ENCODE measurements at places on chromosomes 3 and 15. TPM values are rescaled to one million over a fixed set of nuclear protein-coding genes. Genes with fewer than 3 reads are reported as not detected.

KBTBD13 gene
- not detected for polyA plus RNA-seq

PCOLCE2 gene
- 59.0 TPM for polyA plus RNA-seq

DHX30 gene
- polyA plus RNA-seq: 37.8 TPM

MCTP2 gene
- 1.2 TPM for polyA plus RNA-seq

CD86 gene
- polyA plus RNA-seq: 1.3 TPM

SCAANT1 gene
- not detected for polyA plus RNA-seq

ZPLD1 gene
- polyA plus RNA-seq: not detected

TTC21A gene
- polyA plus RNA-seq: 4.8 TPM

- DNase-seq: peak; percentile 39
Measured at GRCh38 chr15:83610901-83611685, 42.8 kb upstream of the ADAMTSL3 start.

DNA sequence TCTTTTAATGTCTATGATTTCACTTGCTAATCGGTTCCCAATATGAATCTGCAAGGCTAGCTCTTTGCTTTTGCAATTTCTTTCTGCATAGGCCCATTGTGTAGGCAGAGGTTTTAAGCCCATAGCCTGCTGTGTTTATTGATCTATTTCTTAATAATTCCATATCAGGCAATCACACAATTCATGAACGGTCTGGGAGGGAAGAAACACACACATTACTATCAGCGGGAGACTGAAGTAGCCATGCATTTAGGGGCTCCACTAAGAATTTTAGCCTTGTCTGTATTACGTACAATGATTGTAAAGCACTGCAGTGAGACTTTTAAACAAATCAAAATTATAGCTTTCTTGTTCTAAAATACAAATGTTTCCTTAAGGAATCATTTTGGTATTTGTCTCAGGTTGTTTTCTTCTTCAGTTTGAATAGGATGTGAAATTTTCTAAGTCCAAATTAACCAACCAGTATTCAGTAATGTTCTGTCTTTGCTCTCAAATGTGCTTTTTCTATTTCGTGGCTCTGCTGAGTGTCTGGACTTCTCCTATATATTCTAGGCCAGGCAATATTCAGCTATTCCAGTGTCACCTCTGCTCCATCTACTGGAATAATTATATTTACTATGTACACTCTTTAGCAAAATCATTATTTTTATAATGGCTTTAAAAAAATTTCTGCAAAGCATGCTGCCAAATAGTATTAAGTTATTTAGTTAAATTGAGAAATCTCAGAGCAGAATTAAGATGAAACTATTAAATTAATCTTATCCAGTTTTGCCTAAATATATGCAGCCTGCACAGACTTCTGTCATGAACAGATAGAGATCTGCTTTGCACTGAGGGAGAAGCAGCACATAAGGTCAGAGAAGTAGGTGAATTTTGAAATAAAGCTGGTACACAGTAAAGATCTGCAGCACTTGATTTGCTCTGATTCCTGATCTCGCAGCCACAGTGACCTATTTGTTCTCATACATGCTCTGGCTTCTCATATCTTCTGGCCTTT is 103.0 kb upstream of the NAALADL2 start:
- no peak for DNase-seq

DNA sequence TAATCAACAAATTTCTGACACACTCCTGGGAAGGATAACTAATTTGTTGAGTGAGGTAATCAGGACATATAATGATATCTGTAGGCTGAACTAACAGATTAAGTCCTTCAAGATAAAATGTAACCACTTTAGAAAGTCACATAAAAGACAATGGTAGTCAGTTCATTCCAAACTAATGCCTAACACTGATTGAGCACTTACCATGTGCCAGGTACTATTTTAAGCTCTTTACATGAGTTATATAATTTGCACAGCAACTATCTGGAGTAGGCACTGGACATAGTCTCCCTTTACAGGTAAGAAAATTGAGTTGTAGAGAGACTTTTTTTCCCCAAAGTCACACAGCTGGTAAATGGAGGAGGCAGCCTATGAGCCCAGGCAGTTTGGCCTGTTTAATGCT is 211.2 kb upstream of the CFAP20DC start:
- no peak for DNase-seq

GRCh38 chr3:48429317-48429959 is 448 bp downstream of the PLXNB1 start:
- peak; percentile 84 for DNase-seq

DNA sequence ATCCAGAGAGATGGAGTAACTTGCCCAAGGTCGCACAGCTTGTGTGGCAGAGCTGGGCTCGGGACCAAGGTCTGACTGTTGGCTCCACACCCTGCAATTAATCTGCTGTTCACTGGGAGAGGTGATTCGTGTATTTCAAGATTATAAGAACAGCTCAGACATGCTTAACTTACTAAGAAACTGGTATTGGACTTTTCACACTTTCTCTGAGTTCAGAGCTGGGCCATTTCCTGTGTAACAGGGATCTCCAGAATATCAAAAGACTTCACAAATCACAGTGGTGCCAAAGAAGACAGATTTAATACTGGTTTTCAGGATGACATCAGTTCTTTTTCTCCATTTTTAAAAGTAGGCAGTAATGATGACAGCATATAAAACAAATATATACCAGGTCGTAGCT is 156.8 kb upstream of the UBE2E1 start:
- DNase-seq: peak; percentile 41

DNA sequence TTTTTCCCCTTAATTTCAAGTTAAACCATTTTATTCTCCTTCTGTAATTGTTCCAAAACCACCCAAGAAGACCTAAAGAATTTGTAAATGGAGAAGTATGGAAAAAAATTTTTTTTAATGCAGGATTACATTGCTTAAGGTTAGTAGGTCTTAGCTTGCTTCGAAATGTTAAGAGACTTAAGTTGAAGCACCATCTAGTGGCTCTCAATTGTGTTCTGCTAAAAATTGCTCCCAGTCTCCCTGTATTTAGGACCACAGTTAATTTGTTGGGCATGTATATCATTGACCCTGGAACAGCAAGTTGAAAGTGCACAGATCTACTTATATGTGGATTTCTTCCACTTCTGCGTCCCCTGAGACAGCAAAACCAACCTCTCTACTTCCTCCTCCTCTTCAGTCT is 32.4 kb downstream of the CD200R1L start:
- DNase-seq: no peak

DNA sequence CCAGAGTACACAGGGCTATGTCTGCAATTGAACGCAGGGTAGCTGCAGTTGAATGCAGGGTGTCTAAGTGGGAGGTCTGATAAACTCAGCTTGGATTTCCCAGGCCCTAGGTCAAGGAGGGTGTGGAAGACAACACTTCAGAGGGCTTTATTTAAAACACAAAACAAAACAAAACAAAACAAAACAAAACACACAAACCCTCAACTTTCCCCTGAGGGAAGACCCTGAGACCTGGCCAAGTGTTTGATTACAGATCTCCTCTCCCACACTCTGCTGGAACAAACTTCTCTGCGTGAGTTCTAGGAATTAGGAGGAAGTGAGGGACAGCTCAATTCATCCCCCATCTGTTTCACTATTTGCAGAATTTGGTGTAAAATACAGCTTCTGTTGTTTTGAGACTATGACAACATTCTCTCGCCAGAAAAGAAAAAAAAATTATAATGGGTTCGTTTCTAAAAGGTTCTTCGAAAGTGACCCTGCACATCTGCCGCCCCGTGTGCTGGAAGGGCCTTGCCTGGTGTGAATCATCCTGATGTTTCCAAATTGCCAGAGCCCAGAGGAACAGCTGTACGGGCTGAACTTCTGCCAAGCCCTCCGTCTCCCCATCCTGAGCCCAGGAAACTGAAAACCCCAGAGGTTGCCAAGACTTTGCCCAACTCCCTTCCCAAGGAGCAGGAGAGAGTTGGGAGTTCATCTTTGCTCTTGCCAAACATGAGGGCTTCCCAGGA is 73.3 kb upstream of the RAD18 start:
- DNase-seq: no peak

DNA sequence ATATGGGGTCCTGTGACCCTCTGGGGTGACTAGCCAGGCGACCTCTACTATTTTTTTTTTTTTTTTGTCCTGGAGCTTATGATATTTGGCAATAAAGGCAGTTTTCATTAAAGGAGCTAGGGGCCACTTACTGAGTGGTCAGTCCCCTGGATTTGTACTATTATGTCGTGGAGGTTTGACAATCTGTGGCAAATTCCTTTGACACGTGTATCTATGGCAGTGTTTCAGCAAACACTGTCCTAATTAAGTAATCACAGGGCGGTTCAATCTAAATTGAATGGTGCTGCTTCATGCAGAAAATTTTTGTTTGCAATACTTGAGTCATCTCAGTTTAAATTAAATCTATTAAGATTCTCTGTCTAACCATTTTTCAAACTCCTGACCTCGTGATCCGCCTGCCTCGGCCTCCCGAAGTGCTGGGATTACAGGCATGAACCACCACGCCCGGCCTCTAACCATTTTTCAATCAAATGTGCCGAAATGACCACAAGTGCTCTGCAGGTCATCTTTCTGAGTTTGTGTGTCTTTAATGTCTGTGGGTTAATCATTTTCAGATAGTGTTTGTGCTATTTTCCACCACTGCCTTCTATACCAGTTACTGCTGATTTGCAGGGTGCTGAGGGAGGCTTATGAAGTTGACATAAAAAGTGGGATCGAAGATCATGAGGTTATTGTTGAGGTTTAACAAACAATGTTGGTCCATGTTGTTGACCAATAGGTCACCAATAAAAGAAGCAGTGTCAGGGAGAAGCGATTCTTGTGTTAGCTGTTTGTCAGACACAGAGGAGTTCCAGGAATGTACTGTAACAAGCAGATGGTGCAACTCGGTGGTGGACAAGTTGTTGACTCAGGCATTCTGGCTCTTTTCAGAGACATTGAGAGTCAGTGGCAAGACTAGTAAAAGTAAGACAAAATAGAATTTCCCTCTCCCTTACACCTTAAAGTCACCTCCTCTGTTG is 18.6 kb upstream of the SLC2A2 start:
- peak; percentile 53 for DNase-seq

- no peak for DNase-seq
Measured at GRCh38 chr3:119600732-119601131, 3.0 kb downstream of the PLA1A start.

GRCh38 chr3:151236736-151237135 is 33.7 kb upstream of the GPR171 start:
- no peak for DNase-seq

GRCh38 chr15:42155546-42156242 is 742 bp downstream of the PLA2G4F start:
- DNase-seq: peak; percentile 75

DNA sequence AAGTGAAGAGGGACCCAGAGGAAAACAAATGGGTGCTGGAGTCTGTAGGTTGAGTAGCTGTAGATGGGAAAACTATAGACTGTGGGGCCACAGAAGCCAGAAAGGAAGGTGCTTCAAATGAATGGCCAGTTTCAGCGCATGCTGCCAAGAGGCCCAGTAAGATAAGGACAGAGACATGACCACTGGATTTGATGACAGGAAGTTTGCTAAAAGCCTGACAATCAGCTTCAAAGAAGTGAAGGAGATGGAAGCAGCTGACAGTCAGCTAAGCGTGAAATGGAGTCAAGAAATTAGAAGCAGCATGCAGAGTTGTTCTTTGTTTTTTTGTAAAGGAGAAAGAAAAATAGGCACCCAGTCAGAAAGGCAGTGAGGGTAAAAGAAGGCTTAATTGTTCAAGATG is 24.9 kb downstream of the TXNRD3 start:
- DNase-seq: no peak

GRCh38 chr3:36317915-36318314 is 62.4 kb upstream of the STAC start:
- no peak for DNase-seq

DNA sequence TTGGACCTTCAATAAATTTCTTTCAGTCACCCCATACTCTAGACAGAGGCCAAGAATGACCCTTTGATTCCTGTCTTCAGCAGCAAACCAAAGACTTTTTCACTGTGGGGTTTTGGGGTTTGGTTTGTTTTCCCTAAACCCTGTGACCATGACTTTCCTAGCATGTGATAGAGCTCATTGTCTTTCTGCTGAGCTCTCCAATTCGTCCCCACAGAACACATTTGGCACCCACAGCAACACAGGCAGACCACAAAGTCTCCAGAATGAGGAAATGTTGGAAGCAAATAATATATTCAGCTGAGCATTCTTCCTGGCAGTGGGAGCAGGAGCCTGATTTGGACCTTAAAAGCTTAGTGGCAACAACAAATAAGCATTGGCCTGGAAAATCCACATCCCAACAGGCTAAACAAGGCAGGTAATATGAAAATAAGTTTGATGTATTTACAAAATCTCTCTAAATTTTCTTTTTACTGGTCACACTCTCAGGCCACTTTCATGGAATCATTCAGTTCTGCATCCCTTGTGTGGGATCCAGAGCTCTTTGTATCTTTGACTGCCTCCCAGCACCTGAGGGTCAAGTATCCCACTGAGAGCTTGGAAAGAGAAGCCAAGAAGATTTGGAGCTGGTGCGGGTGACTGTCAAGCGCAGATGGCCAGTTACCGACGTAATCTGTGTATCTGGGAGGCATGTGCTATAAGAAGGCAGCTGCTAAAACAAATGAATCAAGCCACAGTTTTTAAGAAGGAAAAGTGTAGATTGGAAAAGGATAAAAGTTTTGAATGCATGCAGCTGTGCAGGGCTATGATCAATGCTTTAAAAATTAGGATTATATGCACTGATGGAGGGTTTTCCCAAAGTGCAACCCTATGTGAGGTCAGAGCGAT is 36.5 kb upstream of the CPB1 start:
- peak; percentile 28 for DNase-seq

DNA sequence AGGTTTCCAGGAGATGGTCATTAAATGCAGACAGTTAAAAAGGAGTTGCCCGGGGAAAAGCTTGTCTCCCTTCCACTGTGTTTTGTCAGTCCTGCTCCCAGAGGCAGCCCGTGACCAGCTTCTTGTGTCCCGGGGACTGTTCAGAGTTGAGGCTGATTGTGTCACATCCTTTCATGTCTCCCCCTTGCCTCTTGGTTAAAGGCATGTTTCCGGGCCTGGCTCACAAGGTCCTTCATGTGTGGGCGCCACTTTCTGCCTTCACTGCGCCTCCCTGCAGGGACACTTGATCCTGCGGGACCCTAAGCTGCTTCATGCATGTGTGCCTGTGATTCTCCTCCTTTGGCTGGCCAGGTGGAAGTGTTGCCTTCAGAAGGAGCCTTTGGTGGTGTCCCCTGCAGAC is 9.2 kb downstream of the CHCHD6 start:
- DNase-seq: no peak

DNA sequence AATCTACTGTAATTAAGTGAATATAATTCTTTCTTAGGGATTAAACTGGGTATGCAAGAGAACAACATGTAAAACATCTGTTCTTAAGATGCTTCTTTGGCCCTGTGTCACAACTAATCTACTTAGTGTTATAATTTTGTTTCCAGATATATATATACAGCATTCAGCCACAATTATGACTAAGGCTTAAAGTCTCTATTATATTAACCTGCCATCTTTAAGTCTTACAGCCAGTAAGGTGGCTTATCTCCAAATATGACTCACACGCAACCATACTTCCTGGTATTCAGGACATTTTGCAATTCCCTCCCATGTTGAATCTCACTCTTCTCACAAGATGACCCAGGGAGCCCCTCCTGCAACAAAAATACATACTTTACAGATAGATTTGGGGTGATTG is 6.6 kb upstream of the KBTBD8 start:
- DNase-seq: no peak

Data from kidney (tissue), 22 donors.